ENCODE measurements at places on chromosomes 7 and 10.

GRCh38 chr7:96953676-96954513 is 51.5 kb upstream of the DLX6 start:
- DNase-seq: no peak

DNA sequence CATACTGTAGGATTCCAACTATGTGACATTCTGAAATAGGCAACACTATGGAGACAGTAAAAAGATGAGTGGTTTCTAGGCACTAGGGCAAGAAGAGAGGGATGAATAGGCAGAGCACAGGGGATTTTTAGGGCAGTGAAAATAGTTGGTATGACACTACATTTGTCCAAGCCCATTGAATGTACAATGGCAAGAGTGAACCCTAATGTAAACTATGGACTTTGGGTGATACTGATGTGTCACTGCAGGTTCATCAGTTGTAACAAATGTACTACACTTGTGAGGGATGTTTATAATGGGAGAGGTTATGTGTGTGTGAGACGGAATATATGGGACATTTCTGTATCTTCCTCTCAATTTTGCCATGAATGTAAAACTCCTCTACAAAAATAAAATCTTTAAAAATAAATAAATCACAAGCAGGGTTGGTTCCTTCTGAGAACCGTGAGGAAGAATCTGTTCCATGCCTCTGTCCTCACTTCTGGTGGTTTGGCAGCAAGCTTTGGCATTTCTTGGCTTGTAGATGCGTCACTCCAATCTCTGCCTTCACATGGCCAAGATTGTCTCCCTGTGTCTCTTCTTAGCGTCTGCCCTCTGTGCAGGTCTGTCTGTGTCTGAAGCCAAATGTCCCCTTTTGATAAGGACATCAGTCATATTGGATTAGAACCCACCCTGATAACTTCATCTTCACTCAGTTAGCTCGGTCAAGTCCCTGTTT is 83.1 kb upstream of the AGBL3 start:
- DNase-seq: no peak

DNA sequence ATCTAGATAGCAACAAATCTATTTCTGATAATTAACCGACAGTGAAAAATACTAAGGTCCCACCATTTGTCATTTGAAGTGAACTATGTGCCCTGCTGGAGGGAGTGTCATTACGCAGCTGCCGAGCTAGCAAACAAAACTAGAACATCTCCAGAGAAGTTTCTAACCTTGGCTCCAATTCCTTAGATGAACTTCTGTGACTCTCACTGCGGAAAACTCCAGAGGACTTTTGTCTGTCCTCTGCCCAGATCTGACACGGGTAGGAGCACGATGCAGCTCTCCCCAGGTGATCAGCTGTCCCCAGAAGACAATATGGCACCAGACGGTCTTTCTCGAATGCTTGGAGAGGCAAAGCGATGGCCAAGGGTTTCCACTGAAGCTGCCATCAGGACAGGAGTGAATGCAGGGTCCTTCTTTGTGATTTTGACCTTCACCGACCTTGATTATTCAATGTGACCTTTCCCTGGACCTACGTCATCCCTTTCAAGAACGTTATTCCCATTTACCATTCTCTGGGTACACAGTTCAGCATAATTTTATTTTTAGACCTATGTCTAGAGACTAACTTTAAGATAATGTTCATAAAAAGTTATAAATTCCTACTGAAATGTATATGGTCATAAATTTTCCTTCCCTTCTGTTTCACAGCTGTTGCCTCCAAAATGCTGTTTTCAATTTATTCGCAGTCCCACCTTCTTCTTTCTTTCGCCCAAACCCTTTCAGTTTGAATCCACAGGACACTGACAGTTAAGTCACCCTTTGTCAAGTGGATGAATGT is 116.7 kb upstream of the C7orf33 start:
- no peak for DNase-seq

DNA sequence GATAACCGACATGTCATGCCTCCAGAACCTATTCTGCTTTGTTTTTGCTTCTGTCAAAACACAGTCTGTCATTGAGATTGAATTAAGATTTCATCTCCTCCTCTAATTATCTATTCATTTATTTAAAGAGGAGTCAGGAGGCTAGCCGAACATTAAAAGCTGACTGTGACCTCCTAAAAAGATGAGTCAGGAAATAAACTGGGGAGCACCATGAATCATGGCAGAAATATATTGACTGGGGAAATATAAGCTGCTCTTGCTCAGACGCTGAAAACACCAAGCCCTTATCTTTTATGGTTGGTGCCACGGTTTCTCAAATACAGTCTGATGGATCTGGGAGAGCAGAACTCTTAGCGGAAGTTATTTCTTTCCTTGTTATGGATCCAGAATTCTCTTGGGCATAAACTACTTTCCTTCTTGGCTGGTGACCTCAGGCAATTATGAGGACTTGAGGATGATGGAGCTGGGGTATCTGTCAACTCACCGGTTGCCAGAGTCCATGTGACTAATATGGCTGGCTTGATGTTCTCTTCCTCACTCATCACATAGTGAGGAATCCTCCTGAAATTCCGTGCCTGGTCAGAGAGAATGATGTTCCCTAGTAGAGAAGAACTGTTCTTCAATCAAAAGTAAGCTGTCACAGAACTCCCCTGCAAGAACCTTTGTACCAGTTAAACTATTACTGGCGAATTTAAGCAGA is 307.6 kb upstream of the PHYHIPL start:
- DNase-seq: no peak

DNA sequence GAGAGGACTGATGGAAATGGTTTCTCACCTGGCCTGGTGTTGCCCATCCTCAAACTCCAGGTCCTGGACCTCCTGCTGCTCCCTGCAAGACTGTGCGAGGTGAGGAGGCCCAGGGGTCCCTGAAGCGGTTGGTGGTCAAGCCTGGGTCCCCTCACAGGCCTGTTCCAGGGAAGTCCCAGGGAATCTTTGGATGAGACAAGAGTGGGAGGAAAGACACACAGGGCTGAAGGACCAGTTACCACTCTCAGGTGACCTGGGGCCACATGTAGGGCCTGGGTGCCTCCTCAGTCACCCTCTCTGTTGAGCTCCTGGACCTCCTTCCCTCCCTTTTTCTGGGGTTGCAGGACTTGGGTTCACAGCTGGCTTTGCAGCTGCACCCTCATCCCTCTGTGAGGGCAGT is 42.6 kb upstream of the CXCL12 start:
- DNase-seq: no peak

GRCh38 chr10:34717429-34717828 is 97.7 kb downstream of the PARD3 start:
- no peak for DNase-seq

GRCh38 chr10:27391325-27391724 is 112.8 kb upstream of the RAB18 start:
- DNase-seq: no peak

DNA sequence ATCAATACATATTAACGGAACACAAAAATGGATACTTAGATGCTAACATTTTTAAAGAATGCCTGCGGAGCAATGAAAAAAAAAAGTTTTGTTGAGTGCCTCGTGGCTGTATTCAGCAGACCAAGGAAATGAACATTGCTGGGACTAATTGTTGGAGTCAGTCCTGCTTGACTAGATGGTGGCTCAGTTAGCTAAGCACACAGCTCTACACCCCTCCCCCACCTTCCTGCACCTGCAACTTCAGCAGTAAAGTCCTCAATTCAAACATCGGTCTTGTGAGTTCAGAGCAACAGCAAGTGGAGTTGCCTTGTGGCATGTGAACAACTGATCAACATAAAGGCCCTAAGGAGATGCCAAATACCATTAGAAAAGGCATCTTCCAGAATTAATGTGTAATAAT is 326.0 kb upstream of the NPSR1 start:
- no peak for DNase-seq

DNA sequence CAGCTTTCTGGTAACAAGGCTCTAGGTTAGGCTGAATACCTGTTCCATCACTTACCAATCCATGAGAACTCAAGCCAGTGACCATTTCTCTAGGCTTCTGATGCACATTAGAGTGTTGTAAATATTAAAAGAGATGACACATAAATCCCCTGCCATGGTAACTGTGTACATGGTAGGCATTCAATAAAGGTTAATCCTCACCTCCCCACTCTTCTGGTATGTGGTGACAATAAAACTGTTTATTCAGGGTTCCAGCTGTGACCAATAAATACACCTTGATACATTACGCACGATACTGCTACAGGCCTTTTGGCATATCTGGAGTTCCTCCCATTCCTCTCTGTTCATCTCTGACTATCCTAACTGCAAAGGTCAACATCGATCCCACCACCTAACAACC is 171.9 kb downstream of the SRPK2 start:
- no peak for DNase-seq

DNA sequence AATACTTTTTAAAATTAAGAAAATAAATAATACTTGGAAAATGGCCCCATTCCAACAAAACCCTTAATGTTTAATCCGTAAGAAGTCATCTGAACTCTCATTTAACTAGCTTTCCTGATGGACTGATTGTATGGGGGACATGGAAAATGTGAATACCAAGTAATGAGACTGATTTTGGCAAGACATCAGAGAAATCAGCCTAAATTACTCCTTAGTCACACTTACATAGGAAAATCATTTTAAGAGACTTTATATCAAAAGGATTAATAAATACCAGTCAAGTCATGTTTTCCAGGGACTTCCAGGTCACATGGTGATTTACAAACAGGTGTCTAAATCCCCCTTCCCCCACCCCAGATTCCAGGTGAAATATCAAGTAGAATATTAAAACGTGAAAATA is 58.2 kb downstream of the GRM8 start:
- no peak for DNase-seq

GRCh38 chr7:157508477-157508881 is 171.7 kb downstream of the DNAJB6 start:
- DNase-seq: no peak

- DNase-seq: no peak
Measured at GRCh38 chr7:108112683-108113082, 17.5 kb downstream of the LAMB4 start.

GRCh38 chr10:80617807-80618206 is 80.1 kb downstream of the SH2D4B start:
- DNase-seq: no peak

DNA sequence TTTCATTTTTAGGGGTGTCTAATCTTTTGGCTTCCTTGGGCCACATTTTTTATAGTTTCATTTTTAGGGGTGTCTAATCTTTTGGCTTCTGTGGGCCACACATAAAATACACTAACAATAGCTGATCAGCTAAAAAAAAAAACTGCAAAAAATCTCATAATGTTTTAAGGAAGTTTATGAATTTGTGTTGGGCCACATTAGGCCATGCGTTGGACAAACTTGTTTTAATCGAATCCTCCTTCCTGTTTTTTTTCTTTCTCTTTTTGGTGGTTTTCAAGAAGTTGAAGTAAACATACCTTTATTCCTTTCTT is 37.4 kb downstream of the ZNRF2 start:
- DNase-seq: no peak

DNA sequence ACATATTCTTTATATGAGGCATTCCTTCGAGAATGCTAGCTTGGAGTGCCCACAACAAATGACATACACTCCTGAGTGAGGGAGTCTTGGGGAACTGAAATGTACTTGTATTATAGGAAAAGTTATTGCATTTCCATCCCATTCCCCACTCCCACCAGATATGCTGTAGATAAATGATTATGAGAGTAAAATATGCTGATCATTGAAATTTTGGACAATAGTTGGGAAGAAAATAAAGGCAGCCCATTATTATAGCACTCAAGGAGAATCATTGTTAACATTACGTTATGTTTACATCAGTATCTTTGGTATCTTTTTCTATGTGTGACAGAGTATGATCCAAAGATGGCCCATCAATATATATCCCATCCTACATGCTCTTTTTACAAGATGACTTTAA is 194.4 kb downstream of the GATA3 start:
- no peak for DNase-seq

DNA sequence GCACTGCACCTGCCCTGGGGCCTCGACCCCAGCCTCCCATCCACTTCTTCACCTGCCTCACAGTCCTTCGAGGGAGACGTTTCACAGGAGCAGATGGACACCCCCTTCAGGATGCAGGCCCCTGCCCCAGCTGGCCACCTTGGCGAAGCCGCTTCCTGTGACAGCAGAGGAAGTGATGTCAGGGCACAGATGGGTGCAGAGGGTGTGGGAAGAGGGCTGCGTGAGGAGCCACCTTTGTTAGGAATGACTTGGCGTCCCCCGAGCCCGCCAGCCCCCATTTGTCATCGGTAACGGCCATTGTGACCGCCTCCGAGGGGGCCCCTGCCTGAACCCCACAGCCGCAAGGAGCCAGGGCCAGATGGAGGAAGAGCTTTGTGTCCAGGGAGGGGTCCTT is 47.4 kb upstream of the SLC29A3 start:
- no peak for DNase-seq

- DNase-seq: no peak
Measured at GRCh38 chr7:117993377-117994003, 120.2 kb upstream of the CTTNBP2 start.

GRCh38 chr10:110915035-110915434 is 3.9 kb downstream of the BBIP1 start:
- DNase-seq: no peak

- DNase-seq: no peak
Measured at GRCh38 chr10:96681524-96681923, 38.8 kb downstream of the PIK3AP1 start.

- no peak for DNase-seq
Measured at GRCh38 chr10:49080965-49081364, 34.4 kb downstream of the VSTM4 start.

DNA sequence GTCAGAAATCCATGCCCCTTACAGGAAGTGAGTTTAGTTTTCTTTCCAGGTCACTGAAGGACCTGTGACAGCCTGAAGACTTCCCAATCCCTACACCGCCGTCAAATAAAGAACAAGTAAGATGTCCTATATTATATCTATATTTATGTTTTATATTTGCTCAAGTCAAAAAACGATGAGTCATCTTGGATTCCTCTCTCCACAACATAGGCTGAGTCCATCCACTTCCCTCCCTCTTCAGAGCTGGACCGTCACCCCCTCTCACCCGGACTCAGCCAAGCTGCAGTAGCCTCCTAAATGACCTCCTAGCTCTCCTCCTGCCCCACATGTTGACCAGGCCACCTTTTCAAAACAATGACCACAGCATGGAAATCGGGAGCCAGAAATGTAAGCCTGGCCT is 53.5 kb downstream of the GLI3 start:
- no peak for DNase-seq

DNA sequence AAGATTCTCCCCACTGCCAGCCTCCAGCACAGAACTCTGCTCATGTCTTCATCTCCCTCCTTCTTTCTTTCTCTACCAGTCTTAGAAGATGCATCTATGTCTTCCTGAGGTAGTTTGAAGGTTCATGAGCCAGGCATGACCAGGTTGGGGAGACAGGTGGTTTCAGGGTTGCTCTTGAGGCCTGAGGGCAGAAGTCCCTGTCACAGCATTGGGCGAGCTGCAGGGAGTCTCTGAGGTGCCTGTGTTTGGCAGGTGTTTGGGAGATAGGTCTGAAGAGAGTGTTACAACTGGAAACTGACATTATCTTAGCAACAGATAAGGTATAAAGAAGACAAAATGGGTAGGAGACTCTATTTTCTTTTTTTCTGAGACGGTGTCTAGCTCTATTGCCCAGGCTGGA is 18.7 kb downstream of the PRSS2 start:
- no peak for DNase-seq

DNA sequence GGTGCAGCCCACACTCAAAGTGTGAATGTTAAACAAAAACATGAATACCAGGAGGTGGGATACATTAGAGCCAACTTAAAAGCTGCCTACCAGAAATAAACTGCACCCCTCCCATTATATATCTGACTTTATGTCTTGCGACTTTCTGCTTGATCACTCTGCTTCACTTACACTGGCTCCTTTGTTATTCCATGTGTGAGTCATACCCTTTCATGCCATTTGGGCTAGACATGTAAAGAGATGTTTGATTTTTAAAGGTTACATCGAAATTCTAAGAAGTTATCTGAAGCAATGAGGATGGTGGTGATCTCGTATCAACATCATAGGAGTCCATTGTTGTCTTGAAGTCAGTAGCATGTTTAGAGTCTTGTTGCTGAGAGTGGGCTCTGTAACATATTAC is 31.6 kb upstream of the ETV1 start:
- DNase-seq: no peak
